Fibroblast of the aortic adventitia (primary cell): ENCODE measurements at places on chromosomes 2 and 18. TPM values are rescaled to one million over a fixed set of nuclear protein-coding genes. Genes with fewer than 3 reads are reported as not detected.

DNA sequence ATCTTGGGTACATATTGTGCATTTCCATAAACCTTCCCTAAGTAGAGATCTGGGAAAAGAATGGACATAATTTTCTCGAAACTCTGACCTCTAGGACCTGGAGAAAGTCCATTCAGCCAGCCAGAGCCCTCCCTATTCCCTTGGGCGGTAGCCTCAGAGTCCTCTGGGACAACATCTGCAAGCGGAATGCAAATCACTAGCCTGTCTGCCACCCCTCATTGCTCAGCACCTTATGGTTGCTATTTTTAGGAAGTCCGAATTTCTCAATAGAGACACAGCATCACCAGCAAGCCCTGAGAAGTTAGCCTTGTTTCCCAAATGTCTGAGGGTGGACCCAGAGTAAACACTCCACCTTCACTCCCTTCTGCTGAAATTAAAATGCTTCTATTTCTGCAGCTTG is 17.6 kb upstream of the CD28 start:
- DNase-seq, result peak; percentile 80

DNA sequence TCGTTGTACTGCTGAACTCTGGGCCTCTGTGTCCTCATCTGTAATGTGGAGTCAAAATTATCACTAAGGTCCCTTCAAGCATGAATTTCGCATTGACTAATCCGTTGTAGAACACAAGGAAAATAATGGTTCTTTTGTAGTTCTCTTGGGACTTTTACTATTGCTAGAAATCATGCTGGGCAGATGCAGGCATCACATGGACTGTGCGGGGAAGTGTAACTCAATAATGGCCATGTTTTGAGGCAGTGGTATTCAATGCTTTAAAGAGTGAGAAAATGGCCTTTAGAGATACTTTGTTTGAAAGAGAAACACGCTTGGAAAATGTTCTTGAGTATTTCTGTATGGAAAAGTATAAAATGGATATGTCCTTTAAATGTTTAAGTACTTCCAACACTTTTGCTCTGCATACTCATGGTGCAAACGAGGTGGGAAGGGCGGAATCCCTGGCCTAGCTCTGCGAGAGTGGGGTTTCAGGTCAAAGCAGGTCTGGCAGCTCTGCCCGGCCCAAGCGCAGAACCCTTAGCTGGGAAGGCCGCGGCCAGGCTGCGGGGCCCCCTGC is 117.3 kb upstream of the MSTN start:
- DNase-seq, result no peak

DNA sequence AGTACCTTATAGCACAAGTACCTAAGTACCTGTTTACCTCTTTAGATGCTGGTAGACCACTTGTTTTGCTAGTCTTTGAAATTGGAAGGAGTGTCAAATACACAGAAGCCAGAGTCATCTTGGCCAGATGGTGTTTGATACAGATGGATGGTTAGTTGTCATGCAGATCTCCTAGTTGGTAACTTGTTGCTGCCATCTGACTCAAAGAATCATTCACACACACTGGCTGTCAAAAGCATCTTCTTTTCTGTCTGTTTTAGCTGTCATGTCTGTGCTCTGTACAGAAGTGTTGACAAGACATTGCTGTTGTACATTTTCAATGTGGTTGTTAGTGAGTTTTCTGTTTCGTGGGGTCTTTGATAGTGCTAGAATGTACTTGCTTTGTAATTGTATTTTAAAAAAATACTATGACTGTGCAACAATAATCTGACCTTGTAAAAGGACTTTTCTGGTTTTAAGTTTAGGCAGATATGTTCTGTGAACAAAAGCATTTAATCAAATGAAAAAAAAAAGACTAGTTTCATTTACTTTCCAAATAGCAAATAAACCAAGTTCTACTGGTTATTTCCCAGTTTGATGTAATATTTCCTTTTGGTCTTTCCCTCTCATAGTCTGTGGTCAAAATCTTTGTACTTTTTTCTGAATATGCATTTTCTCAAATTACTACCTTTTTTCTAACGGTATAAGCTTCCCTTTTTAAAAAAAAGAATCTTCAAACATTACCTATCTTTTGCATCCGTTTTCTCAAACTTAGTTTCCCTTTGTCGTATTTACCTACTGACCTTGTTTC is 39.9 kb downstream of the TANK start:
- DNase-seq, result no peak

- no peak for DNase-seq
Measured at GRCh38 chr2:236054621-236055305, 113.4 kb downstream of the GBX2 start.

DNA sequence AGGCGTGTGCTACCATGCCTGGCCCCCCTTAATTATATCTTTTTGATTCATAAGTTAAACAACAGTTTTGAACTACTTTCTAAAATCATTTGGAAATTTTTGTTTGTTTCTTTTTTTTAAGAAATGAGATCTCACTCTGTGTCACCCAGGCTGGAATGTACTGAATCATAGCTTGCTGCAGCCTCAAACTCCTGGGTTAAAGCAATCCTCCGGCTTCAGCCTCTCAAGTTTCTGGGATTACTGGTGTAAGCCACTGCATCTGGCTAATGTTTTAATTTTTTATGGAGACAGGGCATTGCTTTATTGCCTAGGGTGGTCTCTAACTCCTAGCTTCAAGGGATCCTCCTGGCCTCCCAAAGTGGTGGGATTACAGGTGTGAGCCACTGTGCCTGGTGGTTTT is 71.5 kb downstream of the BABAM2 start:
- DNase-seq, result peak; percentile 46

The C2orf92 gene
- 1.9 and 2.0 TPM in 2 replicates for total RNA-seq

The LOXHD1 gene
- total RNA-seq, result not detected in 2 replicates

The CLASP1 gene
- total RNA-seq, result 45.6 and 49.8 TPM in 2 replicates
